Kidney epithelial cell (primary cell): ENCODE measurements at places on chromosomes 12 and 14. TPM values are rescaled to one million over a fixed set of nuclear protein-coding genes. Genes with fewer than 3 reads are reported as not detected.

Gene STRAP
- total RNA-seq = 167 and 188 TPM in 2 replicates

Gene CLEC1B
- not detected in 2 replicates for total RNA-seq

Gene NRXN3
- 1.6 TPM in 2 replicates for total RNA-seq

Gene WNT1
- not detected in 2 replicates for total RNA-seq

Gene AKAP5
- total RNA-seq = 1.2 and 1.5 TPM in 2 replicates

Gene PELI2
- total RNA-seq = 4.8 and 8.8 TPM in 2 replicates

Gene SDR9C7
- not detected in 2 replicates for total RNA-seq

DNA sequence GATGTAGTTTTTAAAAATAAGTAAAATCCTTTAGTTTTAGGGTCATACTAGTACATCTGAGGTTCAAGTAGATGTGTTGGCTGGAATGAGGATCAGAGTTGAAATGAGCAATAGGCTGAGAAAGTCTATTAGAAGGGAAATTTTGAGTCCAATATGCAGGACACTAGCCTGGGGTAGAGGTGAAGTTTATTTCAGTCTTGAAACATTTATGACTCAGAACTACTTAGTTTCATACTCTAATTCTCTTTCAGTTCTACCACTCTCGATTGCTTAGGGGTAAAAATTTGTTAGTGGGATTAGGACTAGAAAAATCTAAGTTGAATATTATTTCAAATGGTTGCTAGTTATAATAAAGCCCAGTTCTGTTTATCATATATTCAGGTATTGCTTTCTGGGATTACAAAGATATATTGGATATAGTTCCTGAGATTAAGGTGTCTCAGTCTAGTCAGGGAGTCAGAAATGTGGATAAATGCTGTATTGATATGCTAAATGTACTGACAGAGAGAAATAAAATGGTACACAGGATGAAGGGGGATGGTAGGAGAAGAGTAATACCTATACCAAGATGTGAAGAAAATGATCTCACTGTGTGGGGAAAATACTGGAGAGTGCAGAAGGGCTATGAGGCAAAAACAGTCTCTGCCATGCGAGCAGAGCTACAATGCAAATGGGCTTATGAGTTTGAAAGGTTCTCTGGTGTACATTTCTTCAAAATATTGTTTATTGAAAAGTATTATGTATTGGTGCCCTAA, 395.8 kb upstream of the FBXO33 start:
- no peak for DNase-seq

DNA sequence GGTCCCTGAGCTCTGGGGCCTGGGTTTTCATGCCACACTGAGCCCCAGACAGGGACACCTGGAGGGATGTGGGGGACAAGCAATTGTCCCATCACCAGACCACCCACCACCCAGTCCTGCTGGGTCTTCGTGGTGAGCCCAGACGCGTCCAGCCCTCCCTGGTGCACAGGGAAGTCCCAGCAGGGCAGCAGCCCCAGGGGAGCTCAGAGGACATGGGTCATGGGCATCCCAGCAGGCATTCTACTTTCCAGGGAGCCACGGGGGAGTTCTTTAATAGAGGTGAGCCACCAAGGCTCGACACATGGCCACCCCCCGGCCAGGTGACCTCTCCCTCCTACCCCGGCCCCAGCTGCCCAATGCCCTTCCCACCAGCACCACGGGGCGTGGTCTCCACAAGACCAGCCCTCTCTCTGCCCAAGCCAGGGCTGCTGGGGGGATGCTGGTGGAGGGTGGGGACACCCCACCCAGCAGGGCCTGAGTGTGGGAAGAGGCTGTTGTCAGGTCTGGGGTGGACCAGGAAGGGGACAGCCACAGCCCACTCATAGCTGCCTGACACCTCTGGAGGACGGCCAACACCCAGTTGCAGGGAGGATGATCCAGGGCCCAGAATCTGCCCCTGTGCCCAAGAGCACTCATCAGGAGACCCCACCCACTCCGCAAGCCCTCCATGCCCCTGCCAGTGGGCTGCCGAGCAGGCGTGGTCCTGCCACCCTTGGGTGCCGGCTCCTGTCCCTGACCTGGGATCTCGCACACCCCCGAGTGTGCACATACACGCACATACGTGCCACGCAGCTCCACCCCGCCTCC, 14.1 kb downstream of the AKT1 start:
- no peak for DNase-seq

- no peak for DNase-seq
These were observed 1140.5 kb downstream of the GALC start for GRCh38 chr14:86852530-86852929.

DNA sequence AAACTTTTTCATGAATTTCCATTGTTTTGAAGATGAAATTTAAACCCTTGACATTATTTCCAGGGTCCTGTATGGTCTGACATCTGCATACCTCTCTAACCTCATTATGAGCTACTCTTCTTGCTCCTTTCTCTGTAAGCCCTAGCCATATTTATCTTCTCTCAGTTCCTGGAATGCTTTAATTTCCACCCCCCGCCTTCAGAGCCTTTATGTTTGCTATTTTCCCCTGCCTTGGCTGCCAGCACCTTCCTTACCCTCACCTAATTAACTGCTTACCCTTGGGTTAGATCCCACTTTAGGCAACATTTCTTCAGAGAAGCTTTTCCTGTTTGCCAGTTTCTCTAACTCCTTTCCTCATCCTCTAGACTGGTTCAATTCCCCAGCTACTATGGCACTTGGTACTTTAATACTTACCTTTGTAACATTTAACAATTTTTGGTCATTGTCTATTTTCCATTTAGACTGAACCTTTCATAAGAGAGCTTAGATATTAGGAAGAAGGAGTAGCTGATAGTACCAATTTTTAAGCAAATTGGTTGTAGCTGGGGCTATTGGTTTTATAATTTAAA, 6.0 kb downstream of the STYX start:
- no peak for DNase-seq

GRCh38 chr14:23694949-23695663, 58.9 kb downstream of the DHRS2 start:
- no peak for DNase-seq

GRCh38 chr12:99771659-99772058, 124.1 kb downstream of the GARIN6 start:
- DNase-seq = no peak

DNA sequence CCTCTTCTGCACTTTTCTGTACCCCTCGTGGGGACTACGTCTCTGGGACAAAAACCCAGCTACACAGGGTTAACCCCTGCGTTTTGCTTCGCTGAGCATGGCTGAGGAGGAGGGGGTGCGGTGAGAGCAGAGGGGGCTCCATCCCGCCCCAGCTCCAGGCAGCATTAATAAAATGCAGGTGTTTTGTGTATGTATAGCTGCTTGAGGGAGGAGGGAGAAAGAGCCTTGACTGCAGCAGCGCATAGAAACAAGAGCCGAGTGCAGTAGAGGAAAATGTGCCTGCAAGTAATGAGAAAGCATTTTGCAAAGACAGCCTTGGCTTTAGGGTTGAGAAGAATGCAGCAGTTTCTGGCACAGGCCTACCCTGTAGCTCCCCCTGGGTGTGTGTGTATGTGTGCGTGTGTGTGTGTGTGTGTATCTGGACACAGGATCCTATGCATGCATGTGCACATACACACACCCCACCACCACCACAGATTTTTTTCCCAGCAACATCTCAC, 103.9 kb downstream of the ZFP36L1 start:
- no peak for DNase-seq

GRCh38 chr12:71967211-71967610, 28.6 kb downstream of the TPH2 start:
- no peak for DNase-seq

GRCh38 chr12:65656156-65656882, 168.0 kb upstream of the HMGA2 start:
- DNase-seq = no peak

GRCh38 chr12:126069549-126070165, 1004.4 kb downstream of the AACS start:
- no peak for DNase-seq

DNA sequence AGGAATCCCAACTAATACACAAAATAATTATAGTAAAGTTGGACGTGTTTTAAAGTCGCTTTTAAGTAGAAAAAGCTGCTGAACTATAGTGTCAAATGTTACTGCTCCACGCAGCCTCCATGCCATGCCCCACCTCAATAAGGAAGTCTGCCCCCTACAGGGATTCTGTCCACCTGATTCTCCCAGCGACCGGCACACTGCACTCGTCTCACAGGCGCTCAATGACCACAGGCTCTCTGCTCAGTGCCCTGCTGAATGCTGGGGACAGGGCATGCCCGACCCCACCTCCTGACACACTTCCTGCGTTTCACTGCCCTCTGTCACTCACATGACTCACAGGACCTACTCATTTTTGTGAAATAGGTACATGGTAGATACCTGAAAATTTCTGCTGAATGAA, 48.9 kb downstream of the BDKRB1 start:
- DNase-seq = no peak
